ENCODE measurements at places on chromosomes 13 and 19.

- DNase-seq = no peak
Observed at GRCh38 chr13:33366469-33367062, 81.0 kb upstream of the STARD13 start.

DNA sequence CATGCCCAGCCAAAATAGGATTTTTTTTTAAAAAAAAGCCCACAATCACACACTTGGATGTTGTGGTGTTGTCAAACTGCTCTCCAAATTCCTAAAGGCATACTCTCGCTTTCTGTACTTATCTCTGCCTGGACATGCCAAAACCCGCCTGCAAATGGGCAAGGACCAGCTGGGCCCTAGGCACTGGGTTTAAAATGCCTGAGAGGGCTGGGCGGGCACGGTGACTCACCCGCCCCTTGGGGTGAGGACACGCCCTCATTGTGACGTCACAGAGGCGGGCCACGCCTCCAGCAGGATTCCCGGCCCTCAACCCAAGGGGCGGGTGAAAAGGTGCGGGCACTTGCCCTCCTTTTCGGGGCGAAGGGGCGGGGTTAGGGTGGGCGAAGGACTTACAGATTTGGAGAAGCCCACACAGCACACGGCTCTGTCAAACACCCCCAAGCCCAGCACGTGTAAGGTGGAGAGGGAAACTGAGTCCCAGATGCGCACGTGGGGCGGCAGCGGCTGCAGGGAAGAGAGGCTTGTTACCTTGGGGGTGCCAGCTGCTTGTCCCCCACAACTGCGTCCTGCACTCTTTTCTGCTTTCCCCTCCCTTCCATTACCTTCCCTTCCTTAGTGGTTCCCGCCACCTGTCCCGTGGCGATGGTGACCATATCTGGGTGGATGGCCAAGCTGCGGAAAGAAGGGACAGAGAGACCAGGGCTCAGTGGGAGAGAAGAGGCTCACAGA is 6.6 kb downstream of the EML2 start:
- no peak for DNase-seq

- no peak for DNase-seq
Observed at GRCh38 chr19:27765912-27766725, 1446.8 kb downstream of the UQCRFS1 start.

DNA sequence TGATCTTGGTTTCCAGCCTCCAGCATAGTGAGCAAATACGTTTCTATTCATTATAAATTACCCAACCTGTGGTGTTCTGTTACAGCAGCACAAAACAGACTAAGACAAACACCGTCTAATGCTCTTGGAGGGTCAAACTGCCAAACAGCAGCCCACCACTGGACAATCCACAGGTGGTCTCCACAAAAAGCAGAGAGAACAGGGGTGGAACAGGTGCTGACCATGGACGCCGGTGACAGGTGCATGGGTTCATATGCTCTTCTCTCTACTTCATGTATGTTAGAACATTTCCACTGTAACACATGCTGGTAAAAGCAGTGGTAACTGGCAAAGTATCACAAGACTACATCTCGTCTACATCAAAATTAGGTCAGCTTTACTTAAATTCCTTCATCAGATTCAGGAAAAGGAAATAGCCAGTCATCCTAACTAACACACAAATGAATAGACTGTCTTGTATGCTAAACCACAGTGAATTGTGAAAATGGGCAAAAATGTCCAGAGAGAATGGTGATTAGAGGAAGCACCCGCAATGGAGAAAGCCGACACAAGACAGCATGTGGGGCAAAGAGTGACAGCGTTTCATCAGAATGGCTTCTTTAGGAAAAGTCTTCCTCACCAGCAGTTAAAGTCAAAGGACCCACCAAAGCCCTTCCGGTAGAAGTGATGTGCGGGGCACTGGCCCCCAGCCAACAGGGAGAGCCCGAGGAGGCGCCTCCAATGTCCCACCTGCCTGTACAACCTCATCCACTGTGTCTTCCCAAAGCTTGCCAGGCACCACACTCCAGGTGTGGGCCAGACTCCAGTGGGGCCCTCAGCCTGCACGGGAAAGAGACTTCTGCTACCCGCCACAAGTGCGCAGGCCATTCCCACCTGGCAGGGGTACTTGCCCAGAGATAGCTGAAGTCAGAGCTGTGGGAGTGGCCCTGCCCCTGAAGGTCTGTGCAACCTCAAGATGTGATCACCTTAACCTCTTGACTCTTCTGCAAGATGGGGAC is 6.5 kb downstream of the CARS2 start:
- DNase-seq = no peak

DNA sequence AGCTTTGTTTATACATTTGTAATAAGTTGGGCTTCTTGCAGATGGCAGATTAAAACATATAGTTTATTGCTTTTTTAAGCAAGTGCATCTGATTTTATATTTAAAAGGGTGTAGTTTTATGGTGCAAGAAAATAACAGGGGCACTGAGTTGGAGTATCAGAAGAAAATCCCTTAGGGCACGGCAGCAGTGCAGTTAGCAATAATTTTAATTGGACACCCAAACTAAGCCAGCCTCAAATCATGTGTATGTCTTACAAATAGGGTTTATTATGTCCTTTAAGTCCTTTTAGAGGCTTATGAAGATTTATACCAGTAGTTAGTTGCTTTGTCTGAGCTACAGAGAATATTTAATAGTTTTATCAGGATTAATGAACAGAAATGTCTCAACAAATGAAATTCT is 57.5 kb downstream of the GPC6 start:
- no peak for DNase-seq

- DNase-seq = no peak
Observed at GRCh38 chr13:109152311-109152820, 523.0 kb downstream of the MYO16 start.

- no peak for DNase-seq
Observed at GRCh38 chr13:65875031-65875430, 1355.1 kb downstream of the PCDH9 start.

DNA sequence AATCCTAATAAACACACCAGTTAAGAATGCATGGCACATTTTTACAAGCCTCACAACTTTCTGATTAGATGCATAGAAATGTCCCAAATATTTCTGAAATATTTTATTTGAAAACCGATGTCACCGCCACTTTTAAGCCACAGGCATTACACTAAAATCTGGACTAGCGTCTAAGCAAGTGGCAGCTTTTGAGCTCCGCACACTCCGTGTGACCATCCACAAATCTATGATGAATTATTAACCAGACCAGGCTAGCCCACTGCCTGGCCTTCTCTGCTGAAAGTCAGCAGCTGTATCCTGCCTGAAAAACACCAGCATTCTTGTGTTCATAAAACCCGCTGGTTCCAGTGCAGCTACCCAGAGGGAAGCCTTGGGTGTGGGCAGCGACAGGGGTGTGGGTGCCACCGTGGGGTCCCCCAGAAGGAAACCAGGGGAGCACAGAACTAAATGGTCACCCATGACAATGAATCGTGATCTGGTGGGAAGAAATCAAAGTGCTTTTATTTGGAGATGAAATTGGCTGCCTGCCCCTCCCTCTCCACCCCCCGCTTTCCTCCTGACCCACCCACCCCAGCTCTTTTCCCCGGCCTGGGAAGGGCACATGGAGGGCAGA is 13.8 kb downstream of the RASA3 start:
- DNase-seq = no peak

All from esophagus squamous epithelium (tissue), 5 donors.